ENCODE measurements at places on chromosomes 6 and 20.

DNA sequence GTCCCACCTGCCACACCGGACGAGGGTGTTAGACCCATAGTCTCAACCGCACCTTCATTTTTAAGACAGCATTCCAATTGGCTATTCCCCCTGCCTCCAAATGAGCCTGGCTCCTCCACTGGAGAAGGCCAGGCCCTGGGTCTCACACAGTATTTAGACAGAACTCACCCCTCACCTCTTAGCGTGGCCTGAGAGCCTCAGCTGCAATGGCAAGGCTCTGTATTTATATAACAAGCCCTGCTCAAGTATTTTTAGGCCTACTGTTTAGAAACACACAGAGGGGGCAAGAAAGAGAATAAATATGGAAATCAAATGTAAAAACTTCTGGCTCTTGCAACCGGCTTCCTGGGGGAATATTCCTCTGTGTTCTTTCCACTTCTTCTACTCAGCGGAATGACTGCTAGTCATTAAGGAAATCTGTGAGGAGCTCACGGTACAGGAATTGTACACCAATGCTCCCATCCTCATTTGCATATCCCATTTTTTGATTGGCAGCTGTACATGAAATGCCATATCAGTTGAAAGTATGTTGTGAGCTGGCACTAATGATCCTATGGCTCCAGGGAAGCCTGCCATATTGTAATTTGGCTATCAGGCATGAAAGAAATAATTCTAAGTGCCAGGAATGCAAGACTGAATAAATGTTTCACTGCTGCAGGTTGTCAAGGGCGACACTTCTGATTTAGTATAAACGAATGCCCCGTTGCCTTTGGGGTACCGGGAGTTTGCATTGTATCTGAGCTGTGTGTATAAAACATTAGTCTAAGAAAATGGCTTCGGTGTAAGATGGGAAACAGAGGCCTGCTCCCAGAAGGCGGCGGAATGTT, 207.5 kb downstream of the ZNF217 start:
- no peak for DNase-seq

GRCh38 chr6:164142322-164142721, 727.8 kb downstream of the QKI start:
- DNase-seq: no peak

- no peak for DNase-seq
These were observed 501.8 kb downstream of the HACE1 start for GRCh38 chr6:104357928-104358327.

DNA sequence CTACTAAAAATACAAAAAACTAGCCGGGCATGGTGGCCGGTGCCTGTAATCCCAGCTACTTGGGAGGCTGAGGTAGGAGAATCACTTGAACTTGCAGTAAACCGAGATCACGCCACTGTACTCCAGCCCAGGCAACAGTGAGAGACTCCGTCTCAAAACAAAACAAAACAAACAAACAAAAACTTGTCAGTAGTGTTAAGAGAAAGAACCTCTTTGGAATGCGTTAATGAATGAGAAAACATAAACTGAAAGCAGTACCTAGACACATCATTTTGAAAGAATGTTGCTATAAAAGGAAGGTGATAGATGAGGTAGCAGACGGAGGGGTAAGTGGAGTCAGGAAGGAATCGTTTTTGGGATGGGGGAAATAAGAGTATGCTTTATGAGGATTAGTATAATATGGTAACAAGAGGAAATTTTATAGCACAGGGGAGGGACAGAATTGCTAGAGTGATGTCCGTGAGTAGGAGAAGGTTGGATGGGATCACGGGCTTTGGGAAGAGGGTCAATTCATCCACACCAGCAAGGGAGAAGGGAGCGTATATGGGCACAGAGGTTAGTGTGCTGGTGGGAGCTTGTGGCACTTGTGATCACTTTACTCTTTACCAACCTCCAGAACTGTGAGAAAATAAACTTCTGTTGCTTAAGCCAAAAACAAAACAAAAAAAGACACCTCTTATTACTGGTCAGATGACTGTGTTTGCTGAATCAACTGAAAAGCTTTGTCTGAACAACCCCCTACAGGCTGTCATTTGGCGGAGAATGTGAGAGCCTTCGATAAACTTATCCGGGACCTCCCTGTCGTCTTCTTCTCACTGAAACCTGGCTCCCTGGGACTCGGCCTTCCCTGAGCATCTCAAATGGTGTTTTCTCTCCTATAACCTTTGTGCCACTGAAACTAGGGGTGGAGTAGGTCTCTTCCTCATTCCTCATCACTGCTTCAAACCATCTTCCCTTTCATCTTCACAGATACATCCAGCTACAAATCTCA, 48.9 kb upstream of the TFAP2A start:
- DNase-seq: no peak

DNA sequence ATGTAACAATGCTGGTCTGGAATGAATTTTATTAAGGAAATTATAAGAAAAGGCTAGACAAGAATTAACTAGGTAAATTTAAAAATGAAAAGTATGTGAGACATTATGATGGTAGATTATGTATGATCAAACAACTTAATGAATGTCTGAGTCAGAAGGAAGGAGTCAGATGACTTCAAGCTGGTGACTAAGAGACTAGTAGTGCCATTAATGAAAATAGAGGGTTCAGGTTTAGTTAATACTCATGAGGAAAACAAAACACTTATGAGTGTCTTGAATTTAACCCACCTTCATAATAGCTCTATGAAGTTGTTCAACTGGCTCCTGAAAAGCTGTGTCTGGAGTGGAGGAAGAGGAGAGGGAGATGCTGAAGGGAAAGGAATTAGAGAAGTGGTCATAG, 256.3 kb downstream of the ADGRB3 start:
- no peak for DNase-seq

- no peak for DNase-seq
These were observed 120.7 kb downstream of the EDN3 start for GRCh38 chr20:59421089-59421488.
